ENCODE measurements at places on chromosomes 1 and 21. TPM values are rescaled to one million over a fixed set of nuclear protein-coding genes. Genes with fewer than 3 reads are reported as not detected.

- no peak overlapping the region for H3K27ac ChIP-seq
- H3K4me1 ChIP-seq: no peaks in the 10 kb centered on the region
- no peak for DNase-seq
- H3K36me3 ChIP-seq: no peaks in the 10 kb centered on the region
- H3K4me3 ChIP-seq: no peak overlapping the region
These were observed 1.9 kb downstream of the FTCD start for GRCh38 chr21:46153247-46154154.

Gene CAMK1G
- not detected for total RNA-seq

Gene XCL2
- 2.1 TPM for total RNA-seq

DNA sequence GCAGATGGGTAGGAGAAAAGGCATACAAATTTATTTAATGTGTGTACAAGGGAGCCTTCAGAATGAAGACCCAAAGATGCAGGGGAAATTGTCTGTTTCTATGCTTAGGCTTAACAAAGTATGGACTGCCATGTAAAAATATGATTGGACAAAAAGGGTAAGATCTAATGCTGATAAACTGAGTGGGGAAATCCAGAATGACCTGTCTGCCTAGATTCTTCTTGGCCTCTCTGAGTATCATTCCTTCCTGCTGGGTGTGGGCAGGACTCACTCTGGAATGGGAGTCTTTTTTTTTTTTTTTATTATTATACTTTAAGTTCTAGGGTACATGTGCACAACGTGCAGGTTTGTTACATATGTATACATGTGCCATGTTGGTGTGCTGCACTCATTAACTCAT, 61.0 kb downstream of the IGSF5 start:
- DNase-seq: no peak
- H3K27me3 ChIP-seq: no peaks in the 10 kb centered on the region
- H3K4me3 ChIP-seq: no peak overlapping the region
- H3K27ac ChIP-seq: no peak overlapping the region
- H3K36me3 ChIP-seq: no peaks in the 10 kb centered on the region

All from GM12878 (cell line).